ENCODE measurements at places on chromosomes 3 and 15. TPM values are rescaled to one million over a fixed set of nuclear protein-coding genes. Genes with fewer than 3 reads are reported as not detected.

DNA sequence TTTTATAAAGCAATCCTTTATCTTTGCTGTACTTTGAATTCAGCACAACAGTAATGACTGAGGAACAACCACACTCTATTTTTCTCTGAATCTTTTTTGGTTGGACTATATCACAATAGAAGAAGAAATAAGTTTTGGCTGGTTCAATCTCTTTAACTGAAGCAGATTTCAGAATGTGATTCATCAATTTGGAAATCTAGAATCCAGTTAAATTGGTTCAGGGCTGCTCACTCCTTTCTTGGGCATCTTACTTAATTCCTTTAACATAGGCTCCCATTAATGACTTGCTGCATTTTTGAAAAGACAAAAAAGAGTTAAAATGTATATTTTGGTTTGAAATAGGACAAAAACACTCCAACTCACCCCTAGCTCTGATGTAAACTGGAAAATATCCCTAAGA lies 688.3 kb upstream of the NECTIN3 start:
- H3K27me3 ChIP-seq: no peaks in the 10 kb centered on the region
- no peak for DNase-seq
- H3K27ac ChIP-seq: no peak overlapping the region
- no peaks in the 10 kb centered on the region for H3K36me3 ChIP-seq
- H3K4me1 ChIP-seq: peaks cover 6% of the 10 kb centered on the region
- no peak overlapping the region for H3K4me3 ChIP-seq

GRCh38 chr3:129687586-129688125 lies 81.2 kb upstream of the PLXND1 start:
- no peak overlapping the region for H3K27ac ChIP-seq
- DNase-seq: no peak
- no peaks in the 10 kb centered on the region for H3K36me3 ChIP-seq
- H3K27me3 ChIP-seq: no peaks in the 10 kb centered on the region
- H3K4me3 ChIP-seq: peak overlapping the region; percentile 77
- H3K4me1 ChIP-seq: peaks cover 41% of the 10 kb centered on the region

- peak; percentile 56 for DNase-seq
- no peak overlapping the region for H3K27ac ChIP-seq
- H3K27me3 ChIP-seq: no peaks in the 10 kb centered on the region
These were observed 355.4 kb downstream of the OTOL1 start for GRCh38 chr3:161851941-161852566.

DNA sequence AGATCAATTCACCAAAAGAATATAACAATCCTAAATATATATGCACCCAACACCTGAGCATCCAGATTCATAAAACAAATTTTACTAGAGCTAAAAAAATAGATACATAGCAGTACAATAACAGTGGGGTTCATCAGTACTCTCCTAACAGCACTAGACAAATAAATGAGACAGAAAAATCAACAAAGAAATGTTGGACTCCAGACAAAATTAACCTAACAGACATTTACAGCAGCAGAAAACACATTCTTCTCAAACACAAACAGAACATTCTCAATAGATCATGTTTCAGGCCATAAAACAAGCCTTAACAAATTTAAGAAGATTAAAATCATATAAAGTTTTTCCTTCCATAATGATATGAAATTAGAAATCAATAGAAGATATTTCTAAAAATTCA lies 124.8 kb upstream of the NECTIN3 start:
- H3K27ac ChIP-seq: no peak overlapping the region
- no peaks in the 10 kb centered on the region for H3K27me3 ChIP-seq
- no peak for DNase-seq
- no peaks in the 10 kb centered on the region for H3K4me1 ChIP-seq
- H3K4me3 ChIP-seq: no peak overlapping the region

GRCh38 chr3:195715583-195716266 lies 5.1 kb upstream of the MUC20 start:
- peaks cover 45% of the 10 kb centered on the region for H3K27me3 ChIP-seq
- peaks cover 26% of the 10 kb centered on the region for H3K4me1 ChIP-seq
- H3K36me3 ChIP-seq: peaks cover 18% of the 10 kb centered on the region
- no peak overlapping the region for H3K27ac ChIP-seq
- no peak for DNase-seq

GRCh38 chr3:39568508-39568907 lies 101.0 kb downstream of the MOBP start:
- DNase-seq: no peak
- H3K27me3 ChIP-seq: peaks cover 4% of the 10 kb centered on the region
- no peaks in the 10 kb centered on the region for H3K36me3 ChIP-seq
- H3K4me3 ChIP-seq: no peak overlapping the region
- H3K27ac ChIP-seq: no peak overlapping the region

GRCh38 chr3:102525624-102526023 lies 90.8 kb downstream of the ZPLD1 start:
- H3K27me3 ChIP-seq: no peaks in the 10 kb centered on the region
- no peak overlapping the region for H3K27ac ChIP-seq
- peaks cover 4% of the 10 kb centered on the region for H3K4me1 ChIP-seq
- DNase-seq: no peak

Gene ROPN1
- not detected for total RNA-seq

Gene PPM1L
- 34.3 TPM for total RNA-seq

Gene TM4SF4
- total RNA-seq: not detected

Gene SEMA5B
- total RNA-seq: 57.3 TPM
